ENCODE measurements at places on chromosomes 12 and 14. TPM values are rescaled to one million over a fixed set of nuclear protein-coding genes. Genes with fewer than 3 reads are reported as not detected.

ANKS1B gene
- total RNA-seq, result 1.3 TPM

PLEKHA5 gene
- total RNA-seq, result 332 TPM

SLC6A15 gene
- 53.3 TPM for total RNA-seq

CEP290 gene
- total RNA-seq, result 28.4 TPM

DIO2 gene
- total RNA-seq, result not detected

IL23A gene
- not detected for total RNA-seq

NEDD8 gene
- total RNA-seq, result 96.6 TPM

MGST1 gene
- total RNA-seq, result 98.1 TPM

CISTR gene
- total RNA-seq, result not detected

FOXG1 gene
- not detected for total RNA-seq

MYL2 gene
- not detected for total RNA-seq

KERA gene
- not detected for total RNA-seq

POLR3B gene
- total RNA-seq, result 11.7 TPM

INSM2 gene
- not detected for total RNA-seq

RBP5 gene
- not detected for total RNA-seq

SERPINA12 gene
- total RNA-seq, result not detected

MIPOL1 gene
- total RNA-seq, result 9.6 TPM

FGF23 gene
- total RNA-seq, result not detected

Data from melanocyte of skin (primary cell).